ENCODE measurements at places on chromosomes 5 and 9.

- no peak for DNase-seq
Measured at GRCh38 chr5:137700282-137700680, 35.6 kb downstream of the KLHL3 start.

GRCh38 chr9:126412905-126413304 lies 86.3 kb downstream of the MVB12B start:
- DNase-seq, result no peak

- no peak for DNase-seq
Measured at GRCh38 chr5:135604056-135604455, 25.3 kb upstream of the CXCL14 start.

- no peak for DNase-seq
Measured at GRCh38 chr5:43231977-43232376, 40.0 kb downstream of the NIM1K start.

DNA sequence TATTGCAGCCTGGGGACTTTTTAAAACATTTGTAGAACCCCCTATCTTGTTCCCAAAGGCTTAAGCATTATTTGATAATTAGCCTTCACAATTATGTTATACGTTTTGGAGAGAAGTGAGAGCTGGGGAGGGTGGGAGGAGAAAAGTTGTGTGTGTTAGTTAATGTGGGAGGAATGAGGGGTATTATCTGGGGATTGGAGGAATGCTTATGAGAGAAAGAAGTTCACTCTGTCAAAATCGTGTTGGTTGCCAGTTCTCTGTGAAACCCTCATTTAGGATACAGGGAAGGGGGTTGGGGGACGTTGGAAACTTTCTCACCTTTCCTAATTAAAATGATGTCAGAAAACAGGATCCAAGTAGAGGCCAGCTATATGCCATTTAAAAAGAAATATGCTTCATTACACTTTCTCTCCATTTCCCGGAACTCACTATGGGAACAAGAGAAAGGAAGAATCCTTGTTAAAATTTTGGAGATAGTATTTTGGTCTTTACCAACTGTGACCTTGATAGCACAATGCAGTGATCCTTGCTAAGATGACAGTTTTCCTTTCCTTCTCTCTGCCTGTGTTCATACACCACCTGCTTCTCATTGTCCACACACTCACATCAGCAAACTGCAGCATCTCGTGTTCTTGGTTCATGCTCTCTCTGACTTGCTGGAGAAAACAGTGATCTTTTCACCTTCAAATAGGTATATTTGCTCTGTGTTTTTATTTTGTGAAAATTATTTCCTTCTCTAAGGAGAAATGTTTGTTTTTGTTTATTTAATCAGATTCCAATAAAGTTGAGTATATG lies 336.7 kb upstream of the CLINT1 start:
- DNase-seq, result no peak

DNA sequence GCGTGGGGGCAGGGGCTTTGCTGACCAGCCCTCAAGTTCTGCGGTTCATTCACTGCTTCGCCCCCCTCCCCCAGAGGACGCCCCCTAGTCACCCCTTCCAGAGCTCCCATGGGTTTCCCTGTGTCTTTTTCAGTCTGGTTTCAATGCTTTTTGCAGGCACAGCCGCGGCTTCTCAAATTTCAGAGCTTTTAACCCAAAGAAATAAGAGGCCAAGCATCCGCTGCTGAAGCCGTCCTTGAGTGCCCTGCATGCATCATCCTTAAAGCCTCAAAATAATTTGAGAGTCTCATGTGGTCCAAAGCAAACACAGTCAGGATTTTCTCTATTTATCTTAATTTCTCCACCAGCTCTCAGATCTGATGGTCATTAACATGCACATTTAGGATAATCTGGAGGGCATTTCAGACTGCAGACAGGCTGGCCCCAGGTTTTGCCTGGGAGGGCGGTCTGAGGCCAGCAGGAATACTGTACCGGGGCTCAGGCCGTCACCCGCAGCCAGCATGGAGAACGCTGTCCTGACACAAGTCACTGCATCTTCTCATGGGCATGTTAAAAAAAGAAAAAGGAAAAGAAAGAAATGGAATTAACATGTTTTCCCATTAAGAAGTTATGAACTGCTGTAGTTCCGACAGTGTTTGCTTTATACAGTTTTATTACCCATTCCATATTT lies 420.8 kb upstream of the IRX4 start:
- DNase-seq, result no peak

DNA sequence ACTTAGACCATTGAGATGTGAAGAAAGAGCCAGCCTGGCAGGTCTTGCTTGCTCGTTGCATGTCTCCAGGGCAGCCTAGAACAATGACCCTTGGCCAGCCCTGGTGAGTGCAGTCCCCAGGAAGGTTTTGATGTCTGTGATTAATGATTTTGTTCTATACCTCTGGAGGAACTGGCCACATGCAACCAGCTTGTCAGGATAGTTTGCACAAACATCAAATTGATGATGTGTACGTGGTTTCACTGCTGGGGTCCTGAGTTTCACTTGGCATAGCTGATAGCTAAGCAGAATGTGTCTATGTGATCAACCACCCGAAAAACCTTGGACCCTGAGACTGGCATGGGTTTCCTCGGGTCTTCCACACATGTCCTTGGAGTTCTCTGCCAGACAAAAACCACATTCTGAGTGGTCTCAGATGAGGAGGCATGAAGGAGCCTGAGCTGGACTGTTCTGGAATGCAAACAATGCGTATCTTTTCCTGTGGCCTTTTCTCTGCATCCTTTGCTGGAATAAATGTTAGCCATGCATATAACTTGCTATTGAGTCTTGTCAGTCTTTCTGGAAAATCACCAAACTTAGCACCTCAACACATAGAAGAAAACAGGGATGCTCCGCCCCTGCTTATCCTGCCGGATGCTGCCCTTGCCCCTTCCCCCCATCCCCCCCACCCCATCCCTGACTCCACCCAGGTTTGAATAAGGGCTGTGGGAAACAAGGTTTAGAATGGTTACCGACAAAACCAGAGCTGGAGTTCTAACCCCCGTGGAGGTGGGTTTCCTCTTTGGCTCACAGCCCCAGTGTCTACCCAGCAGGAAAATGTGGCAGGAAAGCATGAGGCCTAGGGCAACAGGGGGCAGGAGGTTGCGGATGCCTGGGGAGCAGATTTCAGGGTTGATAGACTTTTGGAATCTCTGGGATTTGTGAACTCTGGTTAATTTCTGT lies 50.1 kb upstream of the ANKRD33B start:
- DNase-seq, result no peak

GRCh38 chr9:71761938-71762353 lies 6.4 kb downstream of the CEMIP2 start:
- DNase-seq, result no peak

GRCh38 chr9:76592974-76593347 lies 134.0 kb downstream of the GCNT1 start:
- no peak for DNase-seq

GRCh38 chr5:57642698-57643097 lies 160.1 kb upstream of the ACTBL2 start:
- DNase-seq, result no peak

DNA sequence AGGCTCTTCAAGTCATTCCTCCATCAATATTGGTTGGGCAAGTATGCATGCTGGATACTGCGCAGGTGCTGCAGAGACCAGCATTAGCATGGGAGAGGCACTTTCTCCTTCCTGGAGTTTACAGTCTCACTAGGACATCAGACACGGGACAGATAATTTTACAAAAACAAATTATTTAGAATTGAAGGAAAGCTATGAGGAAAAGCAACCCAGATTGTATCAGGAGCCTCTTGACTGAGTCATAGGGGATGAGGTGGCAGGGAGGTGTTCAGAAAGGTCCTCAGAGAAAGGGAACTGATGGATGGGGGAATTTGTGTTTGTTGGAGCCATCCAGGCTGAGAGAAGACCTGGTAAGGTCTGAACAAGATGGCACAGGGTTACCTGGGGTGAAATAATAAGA lies 24.5 kb upstream of the RAB14 start:
- DNase-seq, result no peak

DNA sequence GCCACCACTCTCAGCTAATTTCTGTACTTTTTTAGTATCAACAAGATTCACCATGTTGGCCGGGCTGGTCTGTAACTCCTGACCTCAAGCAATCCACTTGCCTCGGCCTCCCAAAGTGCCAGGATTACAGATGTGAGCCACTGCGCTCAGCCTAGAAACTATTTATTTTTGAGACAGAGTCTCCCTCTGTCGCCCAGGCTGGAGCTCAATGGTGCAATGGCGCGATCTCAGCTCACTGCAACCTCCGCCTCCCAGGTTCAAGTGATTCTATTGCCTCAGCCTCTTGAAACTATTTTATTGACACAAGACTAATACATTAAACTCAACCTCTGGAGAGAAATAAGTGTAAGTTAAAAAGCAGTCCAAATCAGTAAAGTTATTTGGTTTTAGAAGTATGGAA lies 34.0 kb downstream of the IL6ST start:
- no peak for DNase-seq

- DNase-seq, result no peak
Measured at GRCh38 chr9:18775930-18776329, 257.1 kb downstream of the SAXO1 start.

DNA sequence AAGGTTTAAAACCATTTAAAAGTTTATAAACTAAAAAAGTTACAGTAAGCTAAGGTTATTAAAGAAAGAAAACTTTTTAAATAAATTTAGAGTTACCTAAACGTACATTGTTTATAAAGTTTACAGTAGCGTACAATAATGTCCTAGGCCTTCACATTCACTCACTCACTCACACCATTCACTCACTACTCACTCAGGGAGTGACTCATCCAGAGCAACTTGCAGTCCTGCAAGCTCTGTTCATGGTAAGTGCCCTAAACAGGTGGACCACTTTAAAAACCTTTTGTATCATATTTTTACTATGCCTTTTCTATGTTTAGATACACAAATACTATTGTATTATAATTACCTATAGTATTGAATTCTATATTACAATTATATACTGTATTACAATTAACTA lies 190.8 kb upstream of the RASA1 start:
- DNase-seq, result no peak

- DNase-seq, result no peak
Measured at GRCh38 chr5:103424026-103424425, 138.6 kb downstream of the NUDT12 start.

Data from stimulated activated CD8-positive, alpha-beta memory T cell treated with anti-CD3 and anti-CD28 coated beads, Interleukin-12 subunit alpha, Interleukin-12 subunit beta, amount 100 ng/mL, for 1 hour (primary cell).